Activated CD4-positive, CD25-positive, alpha-beta regulatory T cell treated with anti-CD3 and anti-CD28 coated beads, Interleukin-2, amount 50 U/mL, for 16 hours (primary cell): ENCODE measurements at places on chromosomes 3 and 15.

GRCh38 chr15:69107025-69107620 lies 53.3 kb upstream of the GLCE start:
- DNase-seq: no peak

DNA sequence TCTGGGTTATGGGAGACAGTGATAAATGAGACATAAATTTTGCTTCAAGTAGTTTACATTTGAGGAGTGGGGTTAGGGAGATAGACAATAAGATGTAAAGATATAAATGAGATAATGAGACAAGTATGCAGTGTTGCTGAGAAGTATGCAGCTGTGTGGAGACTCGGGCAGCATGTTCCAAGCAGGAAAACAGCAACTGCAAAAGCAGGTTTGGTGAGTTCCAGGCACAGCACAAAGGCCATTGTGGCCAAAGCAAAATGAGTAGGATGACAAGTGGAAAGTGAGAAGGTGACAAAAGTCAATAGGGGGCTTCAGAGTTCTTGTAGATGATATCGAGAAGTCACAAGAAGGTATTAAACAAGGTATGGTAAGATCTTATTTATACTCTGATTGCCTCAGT lies 259.1 kb upstream of the PEX5L start:
- no peak for DNase-seq

GRCh38 chr3:4977853-4978203 lies 1.4 kb upstream of the BHLHE40 start:
- DNase-seq: no peak

DNA sequence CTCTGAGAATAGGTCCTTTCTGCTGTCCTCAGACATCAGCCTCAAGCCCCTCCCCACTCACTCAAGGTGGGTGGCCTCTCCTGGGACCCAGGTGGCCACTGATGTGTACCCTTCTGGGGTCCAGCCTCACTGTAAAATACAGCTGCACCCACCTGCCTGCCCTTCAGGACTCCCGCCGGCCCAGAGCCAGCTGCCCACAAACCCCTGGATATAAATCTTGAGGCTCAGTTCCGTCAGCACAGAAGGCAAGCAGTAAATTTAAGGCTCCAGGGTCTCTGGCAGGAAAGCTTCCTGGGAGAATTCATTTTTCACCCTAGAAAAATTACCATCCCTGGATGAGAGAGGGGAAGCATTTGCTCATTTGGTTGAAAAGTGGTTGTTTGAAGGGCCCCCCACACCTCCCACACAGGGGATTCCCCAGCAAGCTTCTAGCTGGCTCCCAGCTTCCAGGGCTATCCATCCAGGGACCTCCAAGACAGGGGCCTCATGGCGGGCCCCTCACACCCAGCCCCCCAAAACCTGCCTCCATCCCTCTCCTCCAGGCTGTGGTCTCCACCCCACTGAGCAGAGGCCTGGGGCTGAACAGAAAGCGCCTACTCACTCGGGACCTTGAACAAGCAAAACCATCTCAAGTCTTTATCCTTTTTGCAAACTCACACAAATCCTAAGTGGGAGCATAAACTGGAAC lies 48.4 kb upstream of the GRIP2 start:
- DNase-seq: no peak

GRCh38 chr3:61401359-61401758 lies 150.1 kb upstream of the FHIT start:
- no peak for DNase-seq

DNA sequence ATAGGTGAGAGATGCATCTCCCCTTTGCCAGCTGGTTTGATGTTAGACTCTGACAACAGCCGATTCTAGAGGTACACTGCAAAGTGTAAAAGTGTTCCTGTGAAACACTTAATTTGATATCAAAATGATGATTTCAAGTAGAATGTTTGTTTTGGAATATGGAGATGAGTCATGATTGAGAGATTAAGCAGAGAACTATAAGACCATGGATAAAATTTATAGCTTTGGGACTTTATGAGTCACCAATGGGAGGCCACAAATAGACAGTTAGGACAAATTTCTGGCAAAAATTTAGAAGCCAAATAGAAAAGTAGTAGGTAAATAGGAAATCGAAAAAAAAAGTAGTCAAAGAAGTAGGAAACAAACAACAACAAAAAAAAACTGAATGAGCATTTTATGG lies 672.5 kb downstream of the NSUN3 start:
- no peak for DNase-seq

DNA sequence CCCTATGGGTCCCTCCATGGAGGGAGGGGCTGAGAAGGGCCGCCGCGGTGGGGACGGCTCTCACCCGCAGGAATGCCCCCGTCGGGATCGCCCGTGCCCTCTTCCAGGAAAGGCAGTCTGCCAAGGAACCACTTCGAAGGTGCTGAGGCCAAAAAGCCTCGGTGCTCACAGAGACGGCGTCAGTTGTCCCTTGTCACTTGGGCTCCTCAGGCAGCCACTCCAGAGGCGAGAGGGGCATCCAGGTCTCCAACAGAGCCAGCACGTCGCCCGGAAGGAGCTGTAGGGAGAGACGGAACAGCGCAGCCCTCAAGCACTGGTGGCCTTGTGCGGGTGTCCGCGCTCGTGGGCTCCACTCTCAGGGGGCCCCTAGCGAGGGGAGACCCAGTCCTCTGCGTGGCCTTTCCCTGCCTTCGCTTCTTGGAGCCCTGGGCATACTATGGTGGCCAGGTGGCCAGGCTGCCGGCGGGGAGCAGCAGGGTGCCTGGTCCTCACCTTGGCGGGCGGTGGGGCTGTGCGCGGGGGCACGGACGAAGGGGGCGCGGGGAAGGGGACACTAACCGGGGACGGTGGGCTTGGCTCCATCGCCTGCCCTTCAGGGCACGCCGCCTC lies 994 bp downstream of the MESP1 start:
- DNase-seq: no peak

DNA sequence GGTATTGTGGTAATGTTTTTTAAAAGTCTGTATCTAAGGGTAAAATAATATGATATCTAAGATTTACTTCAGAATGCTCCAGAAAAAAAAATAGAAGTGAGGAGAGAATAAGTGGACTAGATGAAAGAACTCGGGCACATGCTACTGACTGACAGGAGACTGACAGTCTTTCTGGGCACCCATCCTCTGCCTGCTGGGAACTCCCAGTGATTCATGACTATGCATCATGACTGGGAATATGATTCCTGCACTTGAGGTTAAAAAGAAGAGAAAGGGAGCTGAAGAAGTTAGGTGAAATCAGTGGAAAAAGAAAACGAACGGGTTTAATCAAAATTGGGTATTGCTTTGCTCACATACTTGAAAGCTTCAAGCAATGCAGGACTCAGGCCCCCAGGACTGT lies 35.7 kb upstream of the SPSB4 start:
- DNase-seq: no peak

DNA sequence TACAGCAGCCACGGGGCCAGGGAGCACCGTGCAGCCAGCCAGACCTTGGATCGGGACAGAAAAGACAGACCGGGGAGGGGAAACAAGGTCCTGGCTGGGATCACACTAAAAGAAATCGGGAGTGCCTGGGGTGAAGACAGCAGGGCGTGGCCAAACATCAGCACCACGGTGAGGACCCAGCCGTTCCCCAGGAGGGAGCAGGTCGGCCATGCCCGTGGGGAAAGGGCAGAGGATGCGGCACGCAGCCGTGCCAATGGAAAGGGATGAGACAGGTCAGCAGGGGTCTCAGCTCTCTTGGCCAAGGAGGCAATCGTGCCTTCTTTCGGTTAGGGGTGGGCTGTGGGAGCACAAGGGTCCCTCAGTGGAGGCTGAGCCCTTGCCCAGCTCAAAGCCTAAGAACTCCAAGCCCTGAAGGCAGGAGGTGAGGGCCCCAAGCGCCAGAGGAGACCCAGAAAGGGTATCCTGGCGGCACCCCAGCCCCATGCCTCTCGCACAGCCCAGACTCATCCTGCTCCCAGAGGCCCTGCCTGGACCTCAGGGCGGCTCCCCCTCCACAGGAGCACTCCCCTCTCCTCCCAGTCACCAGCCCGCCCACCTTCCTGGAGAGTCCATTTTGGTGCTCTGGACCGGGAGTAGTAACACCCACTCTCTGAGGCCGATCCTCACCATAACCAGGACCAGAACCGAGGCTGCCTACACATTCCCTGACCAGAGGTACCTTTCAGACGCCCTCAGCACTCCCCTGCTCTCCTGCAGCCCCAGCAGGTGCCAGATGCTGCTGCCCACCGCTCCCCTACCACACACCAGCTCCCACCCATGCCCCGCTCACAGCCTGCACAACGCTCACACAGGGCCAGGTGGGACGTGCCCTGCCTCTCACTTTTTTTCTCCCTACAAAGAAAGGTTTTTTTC lies 23.2 kb upstream of the OCA2 start:
- no peak for DNase-seq

- no peak for DNase-seq
These were observed 51.9 kb downstream of the WWTR1 start for GRCh38 chr3:149605902-149606301.

DNA sequence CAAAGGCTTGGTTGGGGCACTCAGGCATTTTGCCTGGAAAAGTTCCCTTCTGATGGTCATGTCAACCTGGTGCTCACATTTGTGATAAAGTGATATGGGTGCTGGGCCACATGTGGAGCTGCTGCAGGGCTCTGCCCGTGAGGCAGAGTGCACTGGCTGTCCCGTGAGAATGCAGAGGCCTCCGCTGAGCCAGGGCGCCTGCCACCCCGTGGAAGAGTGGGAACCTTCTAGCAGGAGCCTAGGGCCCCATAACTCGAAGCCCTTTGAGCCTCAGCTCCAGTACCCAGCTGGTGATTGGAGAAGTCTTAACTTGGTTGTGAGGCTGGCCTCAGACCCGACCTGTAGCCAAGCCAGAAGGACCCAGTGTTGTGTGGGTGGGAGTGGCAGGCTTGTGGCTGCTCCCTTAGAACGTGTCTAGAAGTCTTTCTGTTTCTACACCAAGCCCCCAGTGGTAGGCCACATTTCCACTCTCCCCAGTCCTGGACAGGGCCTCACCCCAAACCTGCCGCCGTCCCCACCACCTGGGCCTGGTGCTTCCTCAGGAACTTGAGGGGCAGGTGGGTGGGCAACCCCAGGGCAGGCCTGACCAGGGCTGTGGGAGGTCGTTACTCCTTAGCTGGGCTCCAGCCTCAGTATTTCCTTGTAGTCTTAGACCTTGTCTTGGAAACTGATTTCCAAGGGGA lies 19.7 kb downstream of the SEC61A1 start:
- DNase-seq: no peak
